Pancreas (tissue), 10 donors: ENCODE measurements at places on chromosomes 4 and X. TPM values are rescaled to one million over a fixed set of nuclear protein-coding genes. Genes with fewer than 3 reads are reported as not detected.

DNA sequence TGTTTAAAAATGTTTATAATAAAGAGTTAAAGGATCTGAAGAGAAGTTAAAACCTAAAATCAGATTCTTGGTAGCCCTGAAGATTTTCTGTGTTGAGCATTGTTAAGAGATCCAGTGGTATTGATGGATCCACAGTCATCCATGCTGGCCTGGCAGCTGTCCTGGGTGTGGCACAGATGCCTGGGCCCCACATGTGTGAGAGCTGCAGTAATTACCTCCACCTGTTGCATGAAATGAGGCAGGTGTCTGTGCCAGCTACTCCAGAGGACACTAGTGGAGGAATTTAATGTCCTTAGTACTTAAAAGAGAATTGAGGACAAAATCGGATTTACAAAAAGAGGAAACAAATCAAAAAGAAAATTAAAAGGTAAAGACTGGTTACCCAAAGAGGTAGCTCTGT is 44.0 kb downstream of the MGST2 start:
- DNase-seq = no peak

- no peak for DNase-seq
Measured at GRCh38 chr4:183393446-183393845, 51.0 kb upstream of the CDKN2AIP start.

DNA sequence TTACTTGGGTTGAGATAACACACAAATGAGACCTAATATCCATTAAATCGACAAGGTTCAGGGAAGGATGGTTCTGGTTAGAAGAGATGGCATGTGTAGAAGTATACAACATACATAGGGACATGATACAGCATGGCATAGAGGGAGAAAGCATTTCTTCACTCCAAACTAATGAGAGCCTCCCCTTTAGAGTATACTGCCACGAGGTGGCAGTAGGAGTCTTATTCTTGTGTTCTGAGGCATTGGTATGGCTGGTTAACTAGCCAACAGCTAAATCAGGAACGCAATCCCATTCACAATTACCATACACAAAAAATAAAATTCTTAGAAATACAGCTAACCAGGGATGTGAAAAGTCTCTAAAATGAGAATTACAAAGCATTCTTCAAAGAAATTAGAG is 29.1 kb upstream of the TRO start:
- DNase-seq = no peak

GRCh38 chr4:4608214-4608537 is 66.3 kb upstream of the STX18 start:
- DNase-seq = no peak

DNA sequence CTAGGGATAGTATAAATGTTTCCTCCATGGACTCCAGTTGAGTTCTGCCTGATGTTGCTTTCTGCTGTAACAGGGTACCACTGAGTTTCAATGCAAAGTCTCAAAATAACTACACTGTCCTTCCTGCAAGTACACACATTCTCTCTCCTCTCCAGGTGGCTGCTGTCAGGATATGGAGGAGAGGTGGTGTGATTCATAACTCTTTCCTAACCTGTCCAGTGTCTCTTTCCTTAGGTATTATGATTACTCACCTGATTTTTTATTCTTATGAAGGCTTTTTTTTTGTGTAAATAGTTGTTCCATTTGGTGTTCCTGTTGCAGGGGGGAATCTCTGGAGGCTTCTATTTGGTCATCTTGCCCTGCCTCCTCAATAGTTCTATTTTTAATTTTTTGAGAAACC is 39.8 kb upstream of the POF1B start:
- no peak for DNase-seq

DNA sequence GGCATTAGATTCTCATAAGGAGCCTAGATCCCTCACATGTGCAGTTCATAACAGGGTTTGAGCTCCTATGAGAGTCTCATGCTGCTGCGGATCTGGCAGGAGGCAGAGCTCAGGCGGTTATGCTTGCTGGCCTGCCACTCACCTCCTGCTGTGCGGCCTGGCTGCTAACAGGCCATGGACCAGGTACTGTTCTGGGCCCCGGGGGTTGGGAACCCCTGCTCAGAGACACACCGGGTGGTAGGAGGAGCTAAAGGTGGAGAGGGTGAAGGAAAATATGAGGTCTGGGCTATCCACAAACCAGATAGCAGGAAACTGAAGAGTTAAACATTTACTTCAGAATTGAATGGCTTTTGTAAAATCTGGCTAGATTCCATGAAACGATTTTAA is 5.9 kb upstream of the F11 start:
- DNase-seq = peak; percentile 65

GRCh38 chr4:14267373-14268060 is 640.0 kb upstream of the BOD1L1 start:
- DNase-seq = no peak

GRCh38 chrX:11386001-11386523 is 92.8 kb downstream of the AMELX start:
- no peak for DNase-seq

DNA sequence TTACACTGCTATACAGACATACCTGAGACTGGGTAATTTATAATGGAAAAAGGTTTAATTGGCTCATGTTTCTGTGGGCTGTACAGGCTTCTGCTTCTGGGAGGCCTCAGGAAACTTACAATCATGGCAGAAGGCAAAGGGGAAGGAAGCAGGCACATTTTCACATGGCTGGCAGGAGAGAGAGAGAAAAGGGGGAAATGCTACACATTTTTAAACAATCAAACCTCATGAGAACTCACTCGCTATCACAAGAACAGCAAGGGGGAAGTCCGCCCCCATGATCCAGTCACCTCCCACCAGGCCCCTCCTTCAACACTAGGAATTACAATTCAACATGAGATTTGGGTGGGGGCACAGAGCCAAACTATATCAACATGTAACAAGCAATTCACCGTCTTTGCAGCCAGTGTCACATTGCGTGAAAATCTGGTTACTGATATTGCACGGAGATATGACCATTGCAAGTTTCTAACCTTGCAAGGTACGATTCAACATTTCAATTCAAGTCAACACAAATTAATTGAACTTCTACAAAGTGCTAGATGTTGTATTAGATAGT is 61.7 kb upstream of the RELL1 start:
- no peak for DNase-seq

GRCh38 chr4:52507774-52508173 is 151.3 kb downstream of the USP46 start:
- DNase-seq = no peak

- no peak for DNase-seq
Measured at GRCh38 chr4:150004481-150004880, 73.8 kb upstream of the DCLK2 start.

DNA sequence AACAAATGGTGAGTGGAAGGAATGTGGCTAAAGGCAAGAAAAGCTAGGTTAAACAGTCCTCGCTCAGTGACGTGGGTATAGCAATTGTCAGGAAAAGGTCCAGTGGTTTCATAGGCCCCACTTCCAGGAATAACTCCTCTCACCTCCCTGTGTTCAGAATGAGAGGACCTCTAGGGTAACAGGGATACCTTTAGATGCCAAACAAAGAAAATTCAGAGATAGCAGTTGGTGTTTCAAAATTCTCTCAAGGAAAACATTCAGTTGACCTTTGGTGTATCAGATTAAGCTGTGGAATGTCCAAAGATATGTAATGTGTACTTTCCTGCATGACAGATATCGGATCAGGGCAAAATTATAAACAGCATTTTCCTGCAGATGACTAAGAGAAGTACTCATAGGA is 155.9 kb downstream of the ARHGAP6 start:
- no peak for DNase-seq

DNA sequence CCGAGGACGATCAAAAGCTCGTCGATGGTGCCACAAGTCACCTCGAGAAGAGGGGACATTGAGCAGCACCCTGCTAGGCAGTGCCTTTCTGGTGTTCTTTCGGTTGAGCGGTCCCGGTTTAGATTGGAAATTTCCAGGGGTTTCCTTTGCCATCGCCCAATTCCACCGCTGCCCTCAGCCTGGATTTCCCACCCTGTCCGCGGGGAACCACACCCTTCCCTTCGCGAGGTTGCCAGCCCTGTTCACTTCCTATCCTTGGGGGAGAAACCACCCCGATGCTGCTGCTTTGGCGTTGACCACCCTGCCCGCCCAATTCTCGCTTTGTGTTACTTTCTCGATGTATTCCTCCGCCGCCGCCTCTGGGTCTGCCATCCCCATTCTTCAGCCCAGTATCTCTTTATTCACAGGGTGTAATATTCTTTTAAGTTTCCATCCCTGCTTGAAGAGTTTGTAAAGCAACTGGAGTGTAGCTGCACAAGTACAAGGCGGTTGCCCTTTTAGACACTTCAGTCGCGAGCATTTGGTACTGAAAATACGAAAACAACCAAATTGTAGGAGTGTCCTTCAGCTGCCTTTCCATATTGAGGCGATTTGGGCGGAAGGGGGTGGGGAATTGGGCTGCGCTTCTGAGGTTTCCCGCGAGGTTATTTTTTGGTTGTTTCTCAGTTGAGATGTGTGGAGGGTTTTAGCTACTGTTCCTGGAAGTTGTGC is 1.1 kb downstream of the OGT start:
- DNase-seq = no peak

DNA sequence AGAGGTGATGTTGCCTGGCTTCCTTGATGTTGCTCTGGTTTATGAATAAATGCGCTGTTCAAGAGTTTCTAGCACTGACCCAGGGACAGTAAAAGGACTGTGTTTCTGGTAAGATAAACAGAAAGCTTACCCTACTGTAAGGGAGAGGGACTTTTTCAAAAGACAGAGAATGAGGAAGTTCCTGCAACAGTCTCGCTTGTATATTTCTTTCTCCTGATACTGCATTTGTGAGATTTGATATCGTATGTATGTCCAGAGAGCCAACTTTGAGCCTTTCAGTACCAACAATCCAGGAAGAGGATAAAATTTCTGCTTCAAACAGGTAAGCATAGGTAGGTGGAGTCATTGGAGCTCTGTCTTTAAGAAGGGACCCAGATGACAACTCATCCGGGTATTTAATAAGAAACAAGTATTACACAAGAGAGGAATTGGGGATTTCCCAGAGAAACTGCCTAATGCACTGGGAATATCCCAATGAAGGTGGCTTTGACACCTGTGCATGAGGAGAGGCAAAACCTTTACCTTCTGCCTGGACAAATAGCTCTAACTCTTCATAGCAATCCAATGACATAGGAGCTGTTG is 773 bp downstream of the DAPP1 start:
- no peak for DNase-seq

DNA sequence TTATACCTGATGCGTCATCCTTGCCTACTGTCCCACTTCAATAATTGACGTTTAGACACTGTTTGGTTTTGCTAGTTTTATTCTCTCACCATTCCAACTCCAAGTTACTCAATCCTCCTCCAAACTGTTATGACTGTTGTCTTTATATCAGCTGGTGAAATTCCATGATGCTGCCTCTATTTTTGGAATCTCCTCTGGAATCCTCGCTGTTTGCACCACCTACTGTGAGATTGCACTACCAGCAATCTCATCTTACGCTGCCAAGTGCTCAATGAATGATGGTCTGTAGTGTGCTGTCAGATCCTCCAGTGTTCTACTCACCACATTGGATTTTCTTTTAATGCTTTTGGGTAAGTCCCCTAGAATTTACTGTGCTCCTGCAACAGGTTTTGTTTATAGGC is 13.2 kb upstream of the PCDH18 start:
- no peak for DNase-seq

DNA sequence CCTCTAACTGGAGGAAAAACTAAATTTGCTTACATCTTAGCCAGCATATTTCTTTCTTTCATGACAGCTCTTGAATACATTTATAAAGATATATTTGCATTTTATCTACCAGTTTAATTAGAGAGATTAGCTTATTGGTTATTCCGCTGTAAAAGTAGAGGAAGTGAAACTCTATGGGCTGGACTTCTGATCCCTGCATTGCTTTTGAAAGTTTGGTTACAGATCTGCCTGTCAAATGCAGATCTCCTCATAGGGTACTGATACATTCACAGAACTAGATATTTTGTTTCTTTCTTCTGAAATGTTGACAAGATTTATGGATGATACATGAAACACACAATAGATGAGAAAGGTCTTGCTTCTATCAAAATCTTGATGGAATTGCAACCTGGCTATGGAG is 581.4 kb upstream of the AADAT start:
- DNase-seq = no peak

- no peak for DNase-seq
Measured at GRCh38 chr4:128517096-128517738, 229.6 kb upstream of the PGRMC2 start.

- no peak for DNase-seq
Measured at GRCh38 chr4:10182446-10183424, 66.1 kb upstream of the WDR1 start.

DNA sequence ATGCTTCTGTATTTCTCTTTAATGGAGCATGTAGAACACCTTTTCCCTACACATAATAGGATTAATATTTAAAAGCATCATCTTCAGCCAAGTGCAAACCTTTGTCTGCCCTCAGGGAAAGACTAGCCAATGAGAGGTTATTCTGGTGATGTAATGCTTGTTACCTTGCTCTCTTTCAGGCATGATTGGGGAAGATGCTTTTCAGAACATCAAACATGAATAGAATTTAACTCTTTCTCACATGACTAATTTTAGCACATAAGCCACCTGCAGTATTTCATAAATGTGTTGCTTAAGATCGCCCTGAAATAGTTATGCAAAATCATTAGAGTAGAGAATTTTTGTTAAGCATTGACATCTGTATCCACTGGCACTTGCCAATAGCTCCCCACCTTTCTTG is 10.7 kb upstream of the EPGN start:
- no peak for DNase-seq

Gene NAA11
- not detected for total RNA-seq

Gene FRMD7
- total RNA-seq = not detected

Gene LIMCH1
- 10.0 TPM for total RNA-seq

Gene TEX11
- 3.0 TPM for total RNA-seq

Gene UFSP2
- total RNA-seq = 23.4 TPM

Gene EDNRA
- 1.9 TPM for total RNA-seq

Gene RIPPLY1
- total RNA-seq = not detected

Gene OTUD4
- 25.6 TPM for total RNA-seq
